Caudate nucleus (tissue), 63 donors: ENCODE measurements at places on chromosomes 3 and 15.

GRCh38 chr3:184559336-184559735 lies 2.2 kb upstream of the EPHB3 start:
- no peak for DNase-seq

- DNase-seq = no peak
These were observed 17.9 kb upstream of the CNOT10 start for GRCh38 chr3:32667072-32667582.

DNA sequence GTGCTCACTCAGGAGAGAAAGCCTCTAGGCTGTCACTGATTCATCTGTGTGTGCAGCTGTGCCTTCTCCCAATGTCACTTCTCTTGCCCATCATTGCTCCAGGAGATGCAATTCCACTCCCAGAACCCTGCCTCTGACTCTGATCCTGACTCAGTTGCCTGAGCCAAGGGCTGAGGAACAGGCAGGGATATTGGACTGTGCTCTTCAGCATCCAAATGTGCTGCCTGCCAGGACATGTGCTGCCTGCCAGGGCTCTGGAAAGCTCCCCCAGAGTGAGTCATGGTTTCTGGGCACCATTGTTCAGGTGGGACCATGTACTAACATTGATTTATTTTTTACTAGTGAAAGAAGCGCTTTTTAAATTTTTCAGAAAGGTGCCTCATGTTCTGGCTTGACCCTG lies 71.0 kb downstream of the TRIM42 start:
- DNase-seq = no peak

DNA sequence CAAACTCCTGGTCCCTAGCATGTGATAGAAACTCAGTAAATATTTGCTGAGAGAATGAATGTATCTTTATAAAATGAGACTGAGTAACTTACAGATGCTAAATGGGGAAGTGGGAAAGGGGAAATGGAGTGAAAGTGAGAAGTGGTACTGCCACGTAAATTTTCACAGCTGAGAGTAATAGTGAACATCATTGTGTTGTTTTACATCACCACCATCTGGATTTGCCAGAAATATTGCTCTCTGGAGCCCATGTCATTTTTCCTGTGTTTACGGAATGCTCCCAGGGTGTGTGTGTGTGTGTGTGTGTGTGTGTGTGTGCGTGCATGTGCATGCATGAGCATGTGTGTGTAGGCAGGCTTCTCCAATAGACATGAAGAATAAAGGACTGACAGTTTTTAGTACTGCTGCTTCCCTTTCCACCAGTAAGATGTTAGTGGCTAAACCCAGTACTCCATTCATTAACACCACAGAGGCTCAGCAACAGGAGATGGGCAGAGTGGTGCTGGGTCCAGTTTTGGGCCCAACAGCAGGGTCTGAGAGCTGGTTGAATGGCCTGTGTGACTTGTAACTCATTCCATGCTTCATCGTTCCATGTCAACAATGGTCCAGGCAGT lies 57.3 kb downstream of the DIPK2A start:
- DNase-seq = no peak

- no peak for DNase-seq
These were observed 35.8 kb downstream of the ABHD5 start for GRCh38 chr3:43726521-43726920.

DNA sequence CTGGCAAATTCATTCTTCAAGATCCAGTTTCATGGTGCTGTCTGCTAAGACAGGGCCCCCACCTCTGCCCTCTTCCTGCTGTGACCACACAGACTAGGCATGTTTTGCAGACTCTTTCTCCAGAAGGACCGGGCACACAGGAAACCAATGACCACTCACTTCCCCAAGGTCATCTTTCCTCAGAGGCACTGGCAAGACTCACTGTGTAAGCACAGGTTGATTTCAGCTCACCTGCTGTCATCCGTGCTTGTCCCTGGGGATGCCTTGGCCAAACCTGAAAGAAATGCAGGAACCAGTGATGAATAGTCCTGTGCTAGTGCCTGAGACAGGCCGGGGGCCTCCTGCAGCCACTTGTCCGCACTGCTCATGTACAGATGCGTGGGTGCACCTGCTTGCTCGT lies 33.5 kb downstream of the ALS2CL start:
- no peak for DNase-seq

GRCh38 chr3:99627062-99627826 lies 11.2 kb upstream of the COL8A1 start:
- no peak for DNase-seq

- no peak for DNase-seq
These were observed 135.7 kb upstream of the IQSEC1 start for GRCh38 chr3:13208706-13209633.

- no peak for DNase-seq
These were observed 131.6 kb upstream of the HACD2 start for GRCh38 chr3:123716411-123716810.

GRCh38 chr3:108589998-108590323 lies 439 bp downstream of the DZIP3 start:
- no peak for DNase-seq

GRCh38 chr3:100455841-100456550 lies 36.4 kb upstream of the TMEM45A start:
- DNase-seq = no peak

DNA sequence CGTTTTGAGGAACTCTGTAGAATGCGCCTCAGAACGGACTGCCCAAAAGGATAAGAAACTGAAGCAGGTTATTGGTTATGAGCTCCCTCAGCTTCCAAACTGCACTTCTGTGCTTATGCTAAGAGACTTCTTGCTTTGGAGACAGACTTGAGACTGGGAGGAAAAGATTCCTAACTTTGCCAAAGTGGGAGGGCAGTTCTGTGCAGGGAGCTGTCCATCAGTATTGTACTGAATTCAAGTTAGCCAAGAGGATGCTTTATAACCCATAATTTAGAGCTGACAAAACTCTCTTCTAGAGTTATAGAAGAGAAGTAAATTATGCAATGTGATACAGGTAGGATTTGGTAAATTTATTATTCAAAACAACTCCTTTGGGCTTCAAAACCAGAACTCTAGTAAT lies 519.8 kb upstream of the GBE1 start:
- no peak for DNase-seq

DNA sequence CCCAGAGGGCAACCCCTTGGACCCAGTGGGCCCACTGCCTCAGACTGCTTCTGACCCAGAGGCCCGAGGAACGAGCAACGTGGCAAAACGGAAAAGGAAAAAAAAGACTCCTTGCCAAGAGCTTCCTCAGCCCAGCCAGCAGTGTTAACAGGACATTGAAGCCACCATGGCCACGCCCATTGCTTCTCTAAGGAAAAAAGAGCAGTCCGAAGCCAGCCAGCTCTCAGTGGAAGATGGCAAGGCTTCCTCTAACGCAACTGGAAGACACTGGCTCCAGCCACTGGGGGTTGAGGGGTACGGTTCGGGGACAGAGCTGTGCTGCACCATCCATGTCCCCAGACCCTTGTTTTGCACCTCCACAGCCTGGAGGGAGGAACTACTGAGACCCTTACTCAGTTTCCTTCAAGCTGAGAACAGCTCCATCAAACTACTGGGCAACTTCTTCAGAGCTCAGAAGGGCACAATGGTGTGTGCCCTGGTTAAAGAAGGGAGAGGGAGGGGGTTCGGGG lies 10.7 kb downstream of the BMF start:
- no peak for DNase-seq

DNA sequence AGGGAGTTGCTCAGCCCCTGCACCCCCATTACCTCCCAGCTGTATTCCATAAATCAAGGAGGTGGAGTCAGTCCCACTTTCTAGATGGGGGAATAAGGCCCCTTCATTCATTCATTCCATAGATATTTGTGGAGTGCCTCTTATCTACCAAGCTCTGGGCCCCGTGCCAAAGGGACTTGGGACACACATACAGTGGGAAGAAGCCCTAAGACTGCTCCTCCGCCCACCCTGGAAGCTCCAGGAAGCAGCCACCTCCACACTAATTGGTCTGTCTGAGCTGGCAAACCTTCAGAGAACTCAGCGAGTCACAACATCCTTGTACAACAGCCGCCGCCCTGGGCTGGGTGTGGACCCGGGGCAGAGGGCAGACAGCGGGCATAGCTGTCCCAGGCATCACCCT lies 6.4 kb downstream of the STRA6 start:
- no peak for DNase-seq

GRCh38 chr15:43514241-43515057 lies 3.0 kb upstream of the MAP1A start:
- DNase-seq = peak; percentile 32

- no peak for DNase-seq
These were observed 35.5 kb upstream of the TIMP4 start for GRCh38 chr3:12194209-12194608.

DNA sequence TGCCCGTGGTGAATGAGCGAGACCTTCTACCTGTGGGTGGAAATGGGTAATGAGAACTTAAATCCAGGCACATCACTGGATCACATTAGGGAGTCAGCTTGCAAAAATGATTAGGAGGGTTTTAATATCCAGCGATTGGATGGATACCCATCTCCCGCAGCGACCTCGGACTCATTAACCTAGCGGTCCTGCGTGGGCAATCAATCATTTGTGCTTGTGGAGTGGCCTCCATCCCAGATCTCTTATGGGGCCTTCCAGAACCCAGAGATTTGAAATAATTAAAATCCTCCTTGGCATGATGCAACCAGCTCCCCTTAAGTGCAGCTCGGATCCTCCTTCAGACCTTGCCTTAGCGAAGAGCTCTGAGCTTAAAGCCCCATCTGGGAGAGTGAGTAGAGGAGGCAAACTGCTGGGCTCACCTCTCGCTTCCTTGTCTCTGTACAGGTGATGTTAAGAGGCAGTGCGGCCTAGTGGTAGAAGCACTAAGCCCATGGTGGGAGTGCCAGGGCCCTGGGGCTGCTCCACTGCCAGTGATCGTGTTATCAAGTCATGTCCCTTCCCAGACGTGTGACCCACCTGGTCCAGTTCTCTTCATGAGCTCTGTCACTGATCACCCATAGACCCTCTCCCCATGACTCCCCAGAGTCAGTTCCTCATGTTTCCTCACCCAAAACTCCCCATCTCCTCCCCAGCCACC lies 285.2 kb upstream of the TLE3 start:
- DNase-seq = no peak

- no peak for DNase-seq
These were observed 50.3 kb upstream of the ATP13A3 start for GRCh38 chr3:194536871-194537637.

- DNase-seq = no peak
These were observed 4.1 kb downstream of the PLA2G4F start for GRCh38 chr15:42152196-42152920.

- no peak for DNase-seq
These were observed 208.7 kb downstream of the VGLL3 start for GRCh38 chr3:86782286-86782685.

DNA sequence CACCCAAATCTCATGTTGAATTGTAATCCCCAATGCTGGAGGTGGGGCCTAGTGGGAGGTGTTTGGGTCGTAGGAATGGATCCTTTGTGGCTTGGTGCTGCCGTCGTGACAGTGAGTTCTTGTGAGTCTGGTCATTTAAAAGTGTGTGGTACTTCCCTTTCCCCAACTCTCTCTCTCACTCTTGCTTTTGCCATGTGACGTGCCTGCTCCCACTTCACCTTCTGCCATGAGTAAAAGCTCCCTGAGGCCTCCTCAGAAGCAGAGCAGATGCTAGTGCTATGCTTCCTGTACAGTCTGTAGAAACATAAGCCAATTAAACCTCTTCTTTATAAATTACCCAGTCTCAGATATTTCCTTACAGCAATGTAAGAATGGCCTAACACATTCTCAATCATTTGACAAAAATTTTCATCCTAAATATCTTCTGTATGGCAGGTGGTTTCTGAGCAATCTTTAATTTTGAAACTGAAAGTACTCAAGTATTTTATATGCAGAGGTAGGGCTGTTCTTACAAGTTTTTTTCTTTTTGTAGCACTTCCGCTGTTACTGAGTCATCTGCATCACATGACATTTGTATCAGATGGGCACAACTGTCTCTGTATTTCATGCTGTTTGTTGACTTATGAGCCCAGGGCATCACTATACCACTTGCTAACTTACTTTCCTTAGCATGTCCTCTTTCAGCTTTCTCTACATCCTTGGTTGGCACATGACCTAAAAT lies 8.8 kb downstream of the RPL39L start:
- DNase-seq = no peak

- peak; percentile 55 for DNase-seq
These were observed 73.2 kb upstream of the HEG1 start for GRCh38 chr3:125128861-125129501.

DNA sequence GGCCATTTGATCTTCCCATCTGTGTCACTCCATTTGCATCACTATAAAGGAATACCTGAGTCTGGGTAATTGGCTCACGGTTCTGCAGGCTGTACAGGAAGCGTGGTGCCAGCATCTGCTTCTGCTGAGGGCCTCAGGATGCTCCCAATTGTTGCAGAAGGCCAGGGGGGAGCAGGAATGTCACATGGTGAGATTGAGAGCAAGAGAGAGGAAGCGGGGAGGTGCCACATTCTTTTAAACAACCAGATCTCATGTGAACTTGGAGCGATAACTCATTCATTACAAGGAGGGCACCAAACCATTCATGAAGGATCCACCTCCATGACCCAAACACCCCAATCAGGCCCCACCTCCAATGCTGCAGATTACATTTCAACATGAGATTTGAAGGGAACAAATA lies 13.1 kb upstream of the RAB7A start:
- DNase-seq = no peak

- DNase-seq = peak; percentile 64
These were observed 33.5 kb upstream of the LYZL4 start for GRCh38 chr3:42443819-42444436.

DNA sequence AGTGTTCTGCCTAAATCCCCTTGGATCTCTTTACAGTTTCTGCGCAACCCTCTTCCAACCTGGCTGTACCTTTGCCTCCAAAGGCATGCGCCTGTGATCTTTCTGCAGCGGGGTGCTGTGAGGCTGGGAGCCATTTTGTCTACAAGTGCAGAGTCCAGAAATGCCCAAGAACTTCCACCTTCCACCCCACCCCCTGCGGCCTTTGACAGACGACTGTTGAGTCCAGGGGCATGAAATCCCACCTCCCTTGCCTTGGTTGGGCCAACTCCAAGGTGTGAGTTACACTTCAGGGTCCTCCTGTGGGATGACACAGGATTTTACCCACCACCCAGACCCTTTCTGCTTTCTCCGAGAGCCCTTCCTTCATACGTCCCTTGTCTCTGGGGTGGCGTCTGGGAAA lies 24.1 kb downstream of the HRH1 start:
- DNase-seq = no peak

GRCh38 chr3:64650096-64650622 lies 37.6 kb downstream of the ADAMTS9 start:
- DNase-seq = no peak

DNA sequence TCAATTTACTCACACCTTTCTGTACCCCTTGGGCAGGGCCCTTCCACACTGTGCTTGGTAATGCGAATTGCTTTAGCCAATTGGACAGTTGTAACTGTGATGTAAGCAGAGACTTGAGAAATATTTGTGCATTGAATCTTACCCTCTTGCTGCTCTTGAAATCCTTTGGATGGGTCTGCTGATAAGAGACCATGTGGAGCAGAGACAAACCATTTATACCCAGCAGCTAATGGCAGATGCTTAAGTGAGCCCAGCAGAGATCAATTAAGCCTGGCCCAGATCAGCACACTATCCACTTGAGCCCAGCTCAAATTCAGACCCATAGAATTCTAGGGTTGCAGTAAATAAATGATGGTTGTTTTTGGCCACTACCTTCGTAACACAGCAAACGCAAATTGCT lies 19.3 kb downstream of the MUC13 start:
- no peak for DNase-seq
